Stomach (tissue), 19 donors: ENCODE measurements at places on chromosomes 1 and 21.

GRCh38 chr21:39601187-39601928 lies 11.4 kb upstream of the B3GALT5 start:
- no peak for DNase-seq

DNA sequence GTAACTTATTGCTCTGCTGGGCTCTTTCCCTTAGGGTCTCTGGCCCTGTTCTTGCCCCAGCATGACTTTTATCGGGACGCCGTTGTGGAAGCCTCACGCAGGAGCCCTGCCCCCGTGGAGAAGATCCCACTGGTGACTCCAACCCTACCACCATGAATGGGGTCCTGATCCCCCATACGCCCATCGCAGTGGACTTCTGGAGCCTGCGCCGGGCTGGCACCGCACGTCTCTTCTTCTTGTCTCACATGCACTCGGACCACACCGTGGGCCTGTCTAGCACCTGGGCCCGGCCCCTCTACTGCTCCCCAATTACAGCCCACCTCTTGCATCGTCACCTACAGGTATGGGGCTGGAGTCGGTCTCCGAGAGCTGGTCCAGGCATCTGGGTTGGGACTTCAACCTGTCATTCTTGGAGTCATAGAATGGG lies 322 bp downstream of the DCLRE1B start:
- DNase-seq, result no peak

GRCh38 chr1:9613625-9614299 lies 25.1 kb downstream of the TMEM201 start:
- peak; percentile 2 for DNase-seq

- no peak for DNase-seq
Observed at GRCh38 chr1:78472851-78473496, 17.8 kb upstream of the PTGFR start.
